ENCODE measurements at places on chromosomes 6 and 20.

GRCh38 chr6:41509580-41509979, 36.6 kb upstream of the FOXP4 start:
- no peak for DNase-seq

- DNase-seq: no peak
These were observed 242.2 kb downstream of the HIVEP2 start for GRCh38 chr6:142702501-142703460.

DNA sequence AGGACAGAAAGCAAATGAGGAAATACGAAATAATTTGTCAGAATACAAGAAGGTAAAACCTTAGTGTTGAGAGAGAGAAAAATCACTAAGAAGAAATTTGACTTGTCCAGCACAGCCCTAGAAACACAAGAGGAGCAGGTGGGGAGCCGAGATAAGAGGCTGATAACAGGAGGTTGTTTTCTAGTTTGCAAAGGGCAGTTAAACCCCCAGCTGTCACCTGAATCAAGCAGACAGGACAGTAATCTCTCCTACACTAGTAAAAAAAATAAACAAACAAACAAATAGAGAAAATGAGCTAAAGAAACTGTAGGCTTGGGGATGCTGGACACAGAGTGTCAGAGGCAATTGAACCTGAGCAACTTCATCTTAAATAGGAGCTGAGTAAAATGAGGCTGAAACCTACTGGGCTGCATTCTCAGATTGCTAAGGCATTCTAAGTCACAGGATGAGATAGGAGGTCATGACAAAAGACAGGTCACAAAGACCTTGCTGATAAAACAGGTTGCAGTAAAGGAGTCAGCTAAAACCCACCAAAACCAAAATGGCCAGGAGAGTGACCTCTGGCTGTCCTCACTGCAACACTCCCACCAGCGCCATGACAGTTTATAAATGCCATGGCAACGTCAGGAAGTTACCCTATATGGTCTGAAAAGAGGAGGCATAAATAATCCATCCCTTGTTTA, 40.4 kb downstream of the FAM184A start:
- DNase-seq: no peak

DNA sequence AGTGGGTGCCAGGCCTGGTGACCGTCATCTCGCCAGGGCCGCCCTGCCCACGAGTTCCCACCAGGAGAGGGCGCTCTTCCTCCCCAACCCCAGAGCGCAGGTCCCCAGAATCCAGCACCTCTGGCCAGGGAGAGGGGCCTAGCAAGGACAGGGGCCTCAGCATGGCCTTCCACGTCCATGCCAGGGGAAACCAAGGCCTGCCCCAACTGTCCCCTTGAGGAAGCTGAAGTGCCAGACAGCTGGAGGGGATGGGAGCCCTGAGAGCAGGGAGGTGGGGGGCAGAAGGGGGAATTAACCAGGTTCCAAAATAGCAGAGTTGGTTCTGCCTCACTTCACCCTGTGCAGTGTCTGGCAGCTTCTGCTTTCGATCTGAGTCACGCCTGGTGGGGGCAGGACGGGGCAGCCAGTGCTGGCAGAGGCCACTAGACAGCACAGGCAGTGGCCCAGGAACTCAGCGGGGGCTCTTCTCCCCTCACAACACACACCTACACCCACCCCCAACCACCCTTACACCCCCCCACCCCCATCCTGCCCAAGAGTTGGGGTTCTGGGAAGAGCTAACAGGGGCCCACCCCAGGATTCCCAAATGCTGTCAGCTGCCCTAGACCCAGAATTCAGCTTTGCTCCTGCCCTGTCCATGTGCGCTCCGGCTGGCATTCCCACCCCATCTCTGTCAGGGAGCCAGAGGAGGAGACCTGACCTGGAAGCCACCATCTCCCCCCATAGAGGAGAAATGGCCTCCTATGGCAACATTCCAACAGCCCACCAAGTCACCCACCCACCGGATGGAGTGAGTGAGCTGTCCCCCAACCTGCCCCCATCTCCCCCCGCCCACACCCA, 29.2 kb downstream of the TFEB start:
- DNase-seq: peak; percentile 86

DNA sequence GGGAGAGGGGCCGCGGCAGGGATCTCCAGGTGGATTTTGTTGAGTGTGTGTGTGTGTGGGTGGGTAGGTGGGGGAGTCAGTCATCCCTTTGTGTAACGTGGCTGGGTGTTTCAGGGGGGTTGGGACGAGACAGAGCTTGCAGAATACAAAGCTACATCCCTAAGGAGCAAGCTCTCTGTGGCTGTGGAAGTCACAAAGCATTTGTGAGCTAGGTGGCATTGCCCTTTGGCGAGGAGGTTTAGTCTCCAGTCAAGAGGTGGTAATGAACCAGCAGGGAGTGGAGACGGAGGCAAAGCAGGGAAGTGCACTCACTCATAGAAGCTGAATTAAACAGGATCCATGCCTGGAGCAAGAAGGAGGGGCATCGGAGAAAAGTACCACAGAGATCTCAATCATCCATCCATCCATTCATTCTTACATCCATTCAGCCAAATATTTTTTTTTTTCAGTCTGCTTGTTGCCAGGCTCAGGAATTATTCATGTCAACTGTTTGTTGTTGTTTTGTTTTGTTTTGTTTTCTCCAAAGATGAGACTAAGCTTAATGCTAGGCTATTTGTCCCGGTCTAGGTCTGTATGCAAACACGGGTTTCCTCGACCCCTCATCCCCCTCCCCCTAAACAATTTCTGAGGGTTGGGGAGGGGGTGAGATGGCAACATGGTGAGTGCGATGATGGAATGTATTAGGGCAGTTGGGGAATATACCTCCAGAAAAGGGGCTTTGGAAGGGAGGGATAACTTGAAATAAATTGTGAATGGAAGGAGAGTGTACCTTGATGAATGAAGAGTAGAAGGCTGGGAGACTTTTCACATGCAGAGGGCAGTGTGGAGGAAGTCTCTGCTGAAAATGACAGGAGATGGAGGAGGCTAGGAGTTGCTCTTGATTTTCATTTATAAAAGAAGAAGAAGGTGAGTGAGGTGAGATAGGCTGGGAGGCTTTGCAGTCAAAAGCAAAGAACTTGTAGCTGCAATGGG, 1.0 kb downstream of the HCRTR2 start:
- no peak for DNase-seq

GRCh38 chr6:36463676-36464075, 20.9 kb downstream of the KCTD20 start:
- no peak for DNase-seq

- no peak for DNase-seq
These were observed 11.9 kb downstream of the ASF1A start for GRCh38 chr6:118905851-118906250.

GRCh38 chr6:36386495-36387439, 702 bp downstream of the ETV7 start:
- DNase-seq: peak; percentile 32

- DNase-seq: no peak
These were observed 1.5 kb downstream of the REPS1 start for GRCh38 chr6:138986578-138986977.

GRCh38 chr6:63571361-63572043, 778 bp upstream of the LOC128125822 start:
- no peak for DNase-seq

DNA sequence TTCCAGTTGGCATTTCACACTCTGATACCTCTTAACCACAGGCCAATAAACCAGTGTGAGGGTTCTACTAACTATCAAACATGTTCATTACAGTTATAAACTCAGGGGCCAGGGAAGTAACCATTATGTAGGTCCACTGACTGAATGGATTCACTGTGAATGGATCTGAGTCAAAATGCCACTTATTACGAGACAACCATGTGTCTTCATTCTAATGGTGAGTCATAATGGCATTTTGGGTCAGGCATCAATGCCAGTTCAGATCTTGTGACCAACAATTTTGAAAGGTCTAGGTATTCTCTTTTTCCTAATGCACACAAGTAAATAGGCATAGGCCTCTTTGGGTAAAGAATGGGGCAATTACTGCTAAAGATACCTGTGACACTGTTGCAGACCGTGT, 112.2 kb upstream of the HEY2 start:
- no peak for DNase-seq

DNA sequence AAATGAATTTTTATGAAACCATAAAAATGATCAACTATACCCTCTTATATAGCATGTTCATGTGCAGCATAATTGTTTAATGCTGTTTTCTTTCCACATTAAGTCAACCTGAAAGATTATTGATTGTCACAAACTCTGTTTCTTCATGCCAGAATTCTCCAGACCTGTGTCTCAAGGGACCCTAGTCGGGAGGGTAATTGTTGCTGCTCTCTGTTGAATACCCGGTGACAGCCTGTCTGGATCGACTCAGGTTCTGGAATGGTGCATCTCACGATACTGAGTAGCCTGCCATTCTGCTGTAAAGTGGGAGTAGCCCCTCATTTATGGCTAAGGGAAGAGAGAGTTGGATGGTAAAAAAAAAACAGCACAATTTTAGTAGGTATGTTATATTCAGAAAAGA, 449.9 kb upstream of the SOX4 start:
- DNase-seq: no peak

DNA sequence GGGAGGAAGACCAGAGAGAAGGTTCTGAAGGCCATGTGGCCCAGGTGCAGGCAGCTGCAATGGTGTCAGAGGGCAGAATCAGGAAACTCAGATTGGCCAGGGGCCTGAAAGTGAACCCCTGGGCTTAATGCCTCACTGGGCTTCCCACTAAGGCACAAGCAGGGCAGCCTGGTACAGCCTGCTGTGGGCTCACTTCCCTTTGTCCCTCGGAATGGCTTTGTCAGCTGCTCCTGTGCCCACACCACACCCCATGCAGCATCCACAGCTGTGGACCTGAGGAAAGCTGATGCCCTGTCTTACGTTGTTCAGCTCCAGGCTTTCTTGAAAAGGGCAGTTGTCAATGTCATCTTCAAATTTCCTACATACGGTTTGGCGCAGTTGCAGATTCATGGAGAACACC, 2.4 kb downstream of the CST9 start:
- DNase-seq: no peak

DNA sequence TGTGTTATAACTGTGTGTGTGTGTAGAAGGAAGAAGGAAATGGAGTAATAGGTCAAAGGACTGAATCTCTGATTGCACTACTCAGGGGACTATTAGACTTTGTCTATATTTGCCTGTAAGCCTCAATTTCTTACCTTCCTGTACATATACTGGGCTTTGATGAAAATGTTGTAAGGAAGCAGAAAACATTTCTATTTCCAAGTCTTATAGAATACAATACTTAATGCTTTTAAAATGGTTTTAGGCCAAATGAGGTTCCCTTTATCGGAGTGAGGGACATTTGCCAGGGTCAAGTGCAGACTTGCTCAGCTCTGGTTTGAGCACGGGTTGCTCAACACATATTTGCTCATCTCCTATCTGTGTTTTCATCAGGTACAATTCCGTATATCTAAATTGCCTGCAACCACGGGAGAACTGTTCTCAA, 28.3 kb downstream of the MEP1A start:
- no peak for DNase-seq

DNA sequence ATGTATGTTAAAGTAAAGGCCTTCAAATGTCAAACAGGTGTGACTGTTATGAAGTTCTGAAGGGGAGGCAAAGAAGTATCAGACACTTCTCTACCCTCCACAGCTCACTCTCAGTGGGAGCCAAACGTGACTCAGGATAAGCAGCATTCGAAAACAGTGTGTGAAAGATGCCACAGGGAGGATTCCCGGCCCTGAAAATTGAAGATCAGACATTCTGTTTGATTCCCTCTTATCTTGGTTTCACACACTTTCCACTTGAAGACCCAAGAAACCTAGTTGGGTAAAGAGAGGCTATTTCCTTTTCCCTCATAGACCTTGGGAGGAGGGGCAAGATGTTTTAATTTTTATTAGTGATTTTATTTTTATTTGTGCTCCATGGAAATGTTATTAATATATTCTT, 164.2 kb upstream of the SUPT3H start:
- DNase-seq: no peak

GRCh38 chr20:3818155-3819151, 1.9 kb upstream of the AP5S1 start:
- DNase-seq: no peak

GRCh38 chr6:34742094-34742493, 15.2 kb upstream of the SNRPC start:
- DNase-seq: no peak

DNA sequence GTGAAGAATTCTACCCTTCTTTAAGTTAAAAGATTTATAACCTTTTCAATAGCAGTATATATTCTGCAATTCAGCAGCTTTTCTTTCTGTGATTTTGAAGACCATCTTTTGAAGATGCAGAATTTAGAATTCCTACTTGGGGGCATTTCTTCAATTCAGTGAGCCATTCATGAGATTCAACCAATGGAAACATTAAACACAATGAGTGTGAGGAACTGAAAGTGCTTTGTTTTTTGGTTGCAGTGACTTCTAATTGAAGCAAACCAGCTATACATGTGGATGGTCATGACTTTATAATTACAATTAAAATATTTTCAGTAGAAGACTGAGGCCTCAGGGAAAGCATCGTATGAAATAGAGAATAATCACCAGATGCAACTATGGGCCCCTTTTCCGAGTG, 108.3 kb downstream of the CARMIL1 start:
- DNase-seq: no peak

DNA sequence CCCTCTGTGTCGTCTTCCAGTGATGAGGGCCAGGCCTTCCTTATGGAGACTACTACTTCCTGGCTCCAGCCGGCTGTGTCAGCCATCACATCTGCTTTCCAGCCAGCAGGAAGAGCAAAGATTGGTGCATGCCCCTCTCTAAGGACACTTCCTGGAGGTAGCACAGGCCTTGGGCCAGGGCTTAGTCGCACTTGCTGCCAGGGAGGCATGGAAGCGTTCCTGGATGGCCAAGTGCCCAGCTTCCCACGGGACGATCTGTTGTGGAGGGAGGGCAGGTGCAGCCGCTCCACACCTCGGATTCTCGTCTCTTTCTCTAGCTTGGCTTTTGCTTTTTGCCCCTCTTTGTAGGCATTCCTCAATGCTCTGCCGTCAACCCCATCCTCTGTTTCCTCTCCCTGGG, 11.9 kb downstream of the ERMARD start:
- no peak for DNase-seq

DNA sequence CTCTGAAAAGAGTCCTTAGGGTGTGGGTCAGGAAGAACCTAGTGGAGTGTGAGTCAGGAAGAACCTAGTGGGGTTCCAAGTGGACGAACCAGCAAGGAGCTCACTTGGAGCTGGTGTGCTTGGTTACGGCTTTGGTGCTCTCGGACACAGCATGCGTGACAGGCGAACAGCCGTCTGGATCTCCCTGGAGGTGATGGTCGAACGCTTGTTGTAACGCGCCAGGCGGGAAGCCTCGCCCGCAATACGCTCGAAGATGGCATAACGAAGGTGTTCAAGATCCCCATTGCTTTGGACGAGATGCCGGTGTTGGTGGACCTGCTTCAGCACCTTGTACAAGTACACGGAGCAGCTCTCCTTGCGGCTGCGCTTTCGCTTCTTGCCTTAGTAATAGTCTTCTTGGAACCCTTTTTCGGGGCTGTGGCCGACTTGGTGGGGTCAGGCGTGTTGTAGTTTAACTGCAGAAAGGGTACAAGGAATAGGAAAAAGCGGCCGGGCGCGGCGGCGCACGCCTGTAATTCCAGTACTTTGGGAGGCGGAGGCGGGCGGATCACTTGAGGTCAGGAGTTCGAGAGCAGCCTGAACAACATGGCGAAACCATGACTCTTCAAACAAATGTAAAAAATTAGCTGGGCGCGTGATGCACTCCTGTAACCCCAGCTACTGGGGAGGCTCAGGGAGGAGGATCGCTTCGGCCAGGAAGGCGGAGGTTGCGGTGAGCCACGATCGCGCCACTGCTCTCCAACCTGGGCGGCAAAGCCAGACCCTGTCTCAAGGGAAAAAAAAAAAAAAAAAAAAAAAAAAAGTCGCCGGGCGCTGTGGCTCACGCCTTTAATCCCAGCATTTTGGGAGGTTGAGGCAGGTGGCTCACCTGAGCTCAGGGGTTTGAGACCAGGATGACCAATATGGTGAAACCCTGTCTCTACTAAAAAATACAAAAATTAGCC, 48.0 kb downstream of the OR2B2 start:
- no peak for DNase-seq

GRCh38 chr6:2622671-2623070, 128.1 kb downstream of the MYLK4 start:
- no peak for DNase-seq
